ENCODE measurements at places on chromosomes 3 and 15.

- DNase-seq = no peak
Observed at GRCh38 chr15:59174835-59175831, 31.5 kb upstream of the LDHAL6B start.

DNA sequence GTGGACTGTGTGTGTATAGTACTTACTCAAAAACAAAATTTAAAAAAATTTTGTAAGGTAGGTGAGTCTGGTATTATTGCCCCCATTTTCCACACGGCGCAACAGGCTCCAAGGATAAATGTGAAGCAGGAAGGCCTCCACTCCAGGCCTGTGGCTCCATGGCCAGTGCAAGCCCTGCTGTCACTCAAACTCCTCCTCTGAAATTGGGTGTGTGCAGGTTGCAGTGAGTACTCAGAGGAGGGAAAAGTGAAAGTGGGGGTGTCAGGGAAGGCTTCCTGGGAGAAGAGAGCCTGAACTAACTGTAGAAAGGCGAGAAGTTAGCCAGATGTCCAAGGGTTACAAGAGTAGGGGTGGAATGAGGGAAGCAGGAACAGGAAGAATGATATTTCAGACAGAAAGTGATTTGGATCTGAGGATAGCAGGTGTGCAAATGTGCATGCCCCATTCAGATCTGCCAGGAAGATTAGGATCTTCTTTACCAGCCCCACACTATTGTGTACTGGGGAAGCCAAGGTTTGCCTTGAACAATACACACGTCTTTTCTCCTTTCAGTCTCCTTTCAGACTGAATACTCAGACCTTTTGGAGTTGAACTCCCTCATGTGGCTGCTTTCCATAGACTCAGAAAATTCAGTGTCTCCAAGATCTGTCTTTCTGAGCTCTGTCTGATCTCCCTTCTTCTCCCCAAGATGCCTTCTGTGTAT, 48.7 kb upstream of the RYK start:
- no peak for DNase-seq

DNA sequence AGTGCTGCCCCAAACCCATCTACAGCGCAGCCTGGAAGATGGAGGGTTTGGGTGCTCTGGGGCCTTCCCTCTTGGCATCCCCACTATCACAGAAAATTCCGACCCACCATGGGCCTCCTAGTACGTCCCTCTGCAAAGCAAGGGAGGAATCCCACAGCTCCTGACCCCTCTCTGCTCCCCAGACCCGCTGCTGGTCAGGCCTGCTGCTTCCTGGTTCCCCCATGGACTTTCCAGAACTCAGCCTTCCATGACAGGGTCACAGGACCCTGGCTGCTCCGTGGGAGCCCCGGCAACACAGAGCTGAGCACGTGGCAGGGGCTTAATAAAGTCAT, 3.1 kb upstream of the LOXL1 start:
- DNase-seq = no peak

GRCh38 chr3:135650309-135650708, 315.2 kb upstream of the PPP2R3A start:
- DNase-seq = no peak

GRCh38 chr3:112858410-112859069, 11.9 kb upstream of the CD200R1L start:
- no peak for DNase-seq

DNA sequence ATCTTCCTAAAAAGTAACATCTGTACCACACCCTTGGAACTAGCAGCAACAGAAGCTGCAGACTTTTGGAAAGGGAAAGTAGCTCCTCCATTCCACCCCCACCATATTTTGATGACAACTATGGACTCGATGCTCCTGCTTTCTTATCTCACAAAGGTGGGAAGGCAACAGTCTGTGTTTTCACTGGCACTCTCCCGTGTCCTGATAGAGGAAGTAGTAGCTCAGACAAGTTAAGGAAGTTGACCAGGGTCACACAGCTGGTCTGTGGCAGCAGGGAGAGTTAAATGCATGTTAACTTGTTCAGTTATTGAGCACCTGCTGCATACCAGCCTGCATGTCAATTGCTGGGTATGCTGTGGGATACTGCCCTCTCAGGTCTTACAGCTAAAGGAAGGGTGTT, 33.1 kb downstream of the BHLHE40 start:
- no peak for DNase-seq

GRCh38 chr15:44711743-44712345, 527 bp downstream of the B2M start:
- no peak for DNase-seq

GRCh38 chr15:42068601-42069000, 25.8 kb downstream of the PLA2G4D start:
- DNase-seq = no peak

Data from stimulated activated CD8-positive, alpha-beta memory T cell treated with anti-CD3 and anti-CD28 coated beads, Interleukin-4, amount 100 ng/mL, for 1 hour (primary cell).